ENCODE measurements at places on chromosomes 7 and 10.

DNA sequence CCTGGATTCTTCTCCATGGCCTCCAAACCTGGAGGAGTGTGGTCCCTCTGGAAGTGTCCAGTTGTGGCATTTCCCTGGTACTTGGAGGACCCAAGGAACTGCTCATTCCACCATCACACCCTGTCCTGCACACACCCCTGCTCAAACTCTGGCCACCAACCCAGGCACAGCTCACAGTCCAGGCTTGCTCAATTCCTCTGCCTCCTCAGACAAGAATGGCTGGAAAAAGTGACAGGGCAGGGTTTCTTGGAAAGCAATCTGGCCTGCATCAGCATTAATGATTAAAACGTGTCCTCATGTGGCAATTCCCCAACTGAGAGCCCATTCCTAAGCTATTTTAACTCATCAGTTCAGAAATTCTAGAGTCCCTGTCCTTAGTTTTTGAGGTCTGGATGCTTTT is 17.2 kb upstream of the TPST1 start:
- no peak for DNase-seq

GRCh38 chr10:82618007-82618406 is 743.0 kb downstream of the NRG3 start:
- no peak for DNase-seq

DNA sequence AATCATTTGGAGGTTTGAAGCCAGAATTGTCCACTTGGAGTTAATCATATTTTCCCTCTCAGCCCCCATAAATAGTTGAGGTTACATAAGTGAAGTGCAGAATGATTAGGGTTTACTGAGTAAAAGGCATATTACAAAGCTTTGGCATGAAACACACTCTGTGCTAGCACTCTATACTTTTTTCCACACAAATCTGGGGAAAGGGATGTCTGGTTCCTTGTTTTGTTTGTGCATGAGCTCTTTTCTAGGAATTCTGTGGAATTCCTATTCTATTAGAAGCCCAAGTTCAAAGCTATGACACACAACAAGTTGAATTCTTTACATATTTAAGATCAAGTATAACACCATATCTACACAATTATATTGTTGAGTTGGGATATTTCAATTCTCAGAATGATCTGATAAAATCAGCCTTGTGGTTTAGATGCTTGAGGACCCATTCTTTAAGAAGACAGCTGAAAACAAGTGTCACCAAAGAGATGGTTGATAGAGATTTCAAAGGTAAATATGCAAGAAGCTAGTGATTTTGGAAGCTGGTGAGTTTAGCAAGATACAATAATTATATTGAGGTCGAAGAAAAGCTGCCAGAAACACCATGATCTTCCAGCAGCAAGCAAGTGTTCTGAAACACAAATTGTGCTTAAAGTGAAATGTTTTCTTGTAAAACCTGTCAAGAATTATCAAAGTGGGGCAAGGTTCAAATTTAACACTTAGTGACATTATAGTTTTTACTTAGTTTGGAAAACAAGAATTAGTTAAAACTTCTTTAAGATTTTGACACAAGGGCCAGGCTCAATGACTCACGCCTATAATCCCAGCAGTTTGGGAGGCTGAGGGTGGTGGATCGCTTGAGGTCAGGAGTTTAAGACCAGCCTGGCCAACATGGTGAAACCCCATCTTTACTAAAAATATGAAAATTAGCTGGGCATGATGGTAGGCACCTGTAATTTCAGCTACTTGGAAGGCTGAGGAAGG is 122.6 kb downstream of the INHBA start:
- DNase-seq = no peak

GRCh38 chr10:129942936-129943715 is 20.9 kb downstream of the EBF3 start:
- DNase-seq = no peak

DNA sequence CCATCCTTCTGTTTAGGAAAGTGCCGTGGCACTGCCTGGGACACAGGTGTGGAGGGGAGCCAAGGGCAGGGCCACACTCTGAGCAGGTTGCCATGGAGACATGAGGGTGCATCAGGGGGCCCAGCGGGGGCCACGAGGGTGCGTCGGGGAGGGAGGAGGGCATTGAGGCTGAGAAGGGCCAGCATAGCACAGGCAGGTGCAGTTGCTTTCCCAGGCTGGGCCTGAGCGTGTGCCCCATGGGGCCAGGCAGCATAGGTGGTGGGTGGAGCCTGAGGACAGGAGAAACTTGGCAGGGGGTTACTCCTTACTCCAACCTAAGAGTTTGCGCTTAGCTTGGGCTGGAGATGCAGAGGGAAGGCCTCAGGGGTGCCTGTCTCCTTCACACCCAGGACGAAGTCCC is 15.2 kb downstream of the YKT6 start:
- no peak for DNase-seq

- DNase-seq = no peak
These were observed 431 bp downstream of the ZYX start for GRCh38 chr7:143381427-143382125.

GRCh38 chr7:2947058-2947780 is 96.4 kb downstream of the CARD11 start:
- DNase-seq = no peak

DNA sequence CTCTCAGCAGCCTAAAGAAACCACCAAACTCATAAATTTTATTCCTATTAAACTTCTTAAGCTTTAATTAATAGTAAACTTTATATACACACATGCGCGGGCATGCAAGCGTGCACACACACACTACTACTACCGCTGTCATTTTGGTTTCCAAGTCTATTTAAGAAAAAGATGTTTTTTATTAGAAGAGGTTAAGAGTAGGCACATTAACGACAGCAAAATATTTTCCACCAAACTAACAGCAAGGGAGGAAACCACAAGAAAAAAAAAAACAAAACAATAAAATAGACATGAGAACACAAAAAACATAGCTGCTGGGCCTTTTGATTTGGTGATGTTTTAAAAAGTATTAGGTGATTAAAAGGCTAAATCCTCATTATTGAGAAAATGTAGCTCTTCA is 28.6 kb downstream of the RTKN2 start:
- no peak for DNase-seq

DNA sequence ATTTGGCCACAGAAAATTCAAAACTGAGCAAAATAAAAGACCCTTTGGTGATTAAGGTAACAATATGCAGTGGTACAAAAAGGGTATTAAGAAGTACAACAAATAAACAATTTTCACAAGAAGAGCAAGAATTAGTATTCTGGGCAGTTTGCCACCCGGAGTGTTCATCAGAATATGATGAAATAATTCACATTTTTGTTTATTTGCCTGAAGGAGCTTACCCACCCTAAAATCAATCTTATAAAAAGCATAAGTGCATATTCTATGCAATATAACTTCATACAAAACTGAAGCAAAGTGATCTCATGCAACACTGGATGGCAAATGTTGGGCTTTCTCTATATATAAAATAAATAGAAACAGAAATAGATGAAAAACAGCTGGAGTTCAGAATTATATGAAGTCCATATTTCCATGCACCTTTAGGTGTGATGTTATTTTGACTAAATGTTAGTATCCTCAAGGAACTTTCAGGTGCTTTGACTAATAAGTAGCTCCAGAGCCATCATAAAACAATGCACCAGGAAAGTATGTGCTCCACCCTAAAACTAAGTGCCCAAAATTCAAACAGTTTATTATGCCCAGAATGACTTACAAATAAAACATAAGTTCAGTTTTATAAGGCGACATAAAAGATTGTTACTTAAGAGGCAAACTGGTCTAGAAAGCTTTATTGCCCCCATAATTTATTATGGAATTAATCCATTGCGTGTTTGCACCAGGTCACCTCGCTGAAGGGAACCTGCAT is 474.3 kb downstream of the SEMA3D start:
- no peak for DNase-seq

DNA sequence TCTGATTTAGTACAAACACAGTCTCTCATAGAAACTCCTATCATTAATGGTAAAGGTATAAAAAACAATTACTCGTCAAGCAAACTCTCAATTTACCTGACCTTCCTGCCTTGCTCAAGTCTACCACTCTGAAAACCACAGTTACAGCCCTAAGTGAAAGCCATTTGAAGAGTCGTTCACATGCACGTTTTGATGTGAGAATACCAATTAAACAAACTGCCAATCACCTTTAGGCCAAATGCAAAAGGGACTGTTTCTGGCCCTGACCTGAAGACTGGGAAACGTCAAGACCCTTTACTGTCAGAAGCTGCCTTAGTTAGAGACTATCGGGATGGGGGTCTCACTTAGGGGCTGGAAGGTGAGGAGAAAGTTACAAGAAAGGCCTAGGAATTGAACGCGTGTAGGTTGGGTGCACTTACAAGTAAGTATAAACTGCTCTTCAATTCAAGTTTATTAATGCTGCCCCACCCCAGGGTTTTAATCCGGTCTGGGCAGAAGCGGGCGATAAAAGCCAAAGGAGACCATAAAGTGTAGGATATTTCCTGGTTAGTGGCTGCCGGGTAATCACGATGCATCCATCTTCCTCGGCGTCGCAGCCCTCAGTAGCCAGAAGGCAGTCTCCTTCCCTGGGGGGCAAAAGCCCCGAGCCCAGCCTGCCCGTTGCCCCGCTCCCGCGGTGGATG is 935 bp downstream of the TM9SF3 start:
- peak; percentile 9 for DNase-seq

GRCh38 chr7:137628216-137628615 is 218.6 kb downstream of the DGKI start:
- DNase-seq = no peak

DNA sequence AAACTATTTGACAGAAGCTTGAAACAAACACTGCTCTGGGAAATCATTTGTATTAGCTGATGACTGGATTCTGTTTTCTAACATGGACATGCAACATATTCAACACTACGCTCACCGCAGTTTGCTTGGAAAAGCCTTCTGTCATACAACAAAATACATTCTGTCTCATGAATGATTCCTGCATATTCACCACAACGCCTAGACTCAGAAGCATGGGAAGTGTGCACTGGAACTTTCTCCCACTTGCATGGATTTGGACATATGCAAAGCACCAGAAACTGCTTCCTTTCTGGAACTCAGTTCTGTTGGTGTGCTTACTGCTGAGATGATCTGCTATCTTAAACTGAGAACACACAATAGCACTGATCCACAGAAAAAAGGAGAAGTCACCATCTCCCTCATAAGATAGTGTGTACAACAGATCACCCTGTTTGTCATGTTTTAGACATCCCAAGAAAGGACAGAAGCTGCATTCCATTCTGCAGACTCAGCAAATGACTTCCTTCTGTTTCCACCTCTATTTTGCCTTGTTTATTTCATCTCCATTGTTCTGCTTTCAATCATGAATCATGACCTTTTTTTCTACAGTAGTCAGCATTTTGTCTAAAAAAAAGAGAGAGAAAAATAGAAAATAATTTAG is 115.8 kb downstream of the HTR7 start:
- DNase-seq = no peak

DNA sequence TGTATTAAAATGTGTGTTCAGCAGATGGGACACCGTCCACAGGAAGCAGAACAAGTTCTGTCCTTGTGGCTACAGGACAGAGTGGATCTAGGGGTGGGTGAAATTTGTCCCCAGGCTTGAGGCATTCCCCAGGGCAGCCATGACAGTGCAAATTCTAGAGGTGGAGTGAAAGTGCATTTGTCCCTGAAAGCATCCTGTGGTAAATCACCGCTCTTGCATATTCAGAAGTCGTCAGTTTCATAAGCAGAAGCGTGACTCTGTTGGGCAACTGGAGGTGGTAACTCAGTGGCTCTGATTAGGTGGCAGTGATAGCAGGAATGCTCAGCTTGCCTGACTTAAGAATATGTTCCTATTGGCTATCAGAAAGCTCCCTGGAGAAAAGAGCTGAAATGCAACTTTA is 96.6 kb downstream of the SNX10 start:
- DNase-seq = no peak

GRCh38 chr7:2253525-2254244 is 11.7 kb downstream of the NUDT1 start:
- no peak for DNase-seq

GRCh38 chr10:68106656-68107055 is 2.6 kb upstream of the MYPN start:
- DNase-seq = no peak

GRCh38 chr7:105014693-105015389 is 836 bp downstream of the KMT2E start:
- DNase-seq = no peak

- DNase-seq = no peak
These were observed 101.0 kb upstream of the SP4 start for GRCh38 chr7:21326921-21327320.

- DNase-seq = no peak
These were observed 179.2 kb downstream of the DYNC1I1 start for GRCh38 chr7:95951531-95951930.

GRCh38 chr7:125316466-125316865 is 386.8 kb upstream of the POT1 start:
- DNase-seq = no peak

DNA sequence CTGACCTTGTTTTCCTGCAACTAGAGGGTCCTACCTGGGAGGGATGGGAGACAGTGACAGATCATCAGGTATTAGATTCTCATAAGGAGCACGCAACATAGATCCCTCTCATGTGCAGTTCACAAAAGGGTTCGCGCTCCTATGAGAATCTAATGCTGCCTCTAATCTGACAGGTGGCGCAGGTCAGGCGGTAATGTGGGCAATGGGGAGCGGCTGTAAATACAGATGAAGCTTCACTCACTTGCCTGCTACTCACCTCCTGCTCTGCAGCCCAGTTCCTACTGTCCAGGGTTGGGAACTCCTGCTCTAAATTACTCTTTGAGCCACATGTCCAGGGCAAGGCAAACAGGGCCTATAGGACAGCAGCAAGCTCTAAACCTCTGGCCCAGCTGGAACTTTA is 46.2 kb downstream of the GFRA1 start:
- no peak for DNase-seq

DNA sequence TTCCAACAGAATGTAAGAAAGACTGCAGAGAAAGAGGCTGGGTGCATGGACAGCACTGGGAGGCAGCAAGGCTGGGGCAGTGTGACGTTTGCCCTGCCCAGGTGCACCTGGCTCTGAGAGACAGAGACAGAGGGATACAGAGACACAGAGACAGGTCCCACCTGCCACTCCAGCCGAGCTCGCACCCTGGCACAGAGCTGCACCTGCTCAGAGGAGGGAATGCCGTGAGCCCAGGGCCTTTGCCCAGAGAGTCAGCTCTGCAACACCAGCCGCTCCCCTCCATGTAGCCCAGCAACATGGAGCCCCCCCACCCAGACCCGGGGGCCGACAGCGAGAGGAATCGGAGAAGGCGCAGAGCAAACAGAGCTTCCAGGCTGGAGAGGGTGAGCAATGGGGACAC is 35.3 kb upstream of the PROSER2 start:
- DNase-seq = no peak

GRCh38 chr10:34224639-34225038 is 590.5 kb downstream of the PARD3 start:
- DNase-seq = no peak

- DNase-seq = no peak
These were observed 27.2 kb downstream of the CCM2 start for GRCh38 chr7:45026984-45027773.

- DNase-seq = no peak
These were observed 17.4 kb upstream of the BAIAP2L1 start for GRCh38 chr7:98418271-98418635.

GRCh38 chr10:132555648-132556575 is 18.3 kb downstream of the INPP5A start:
- no peak for DNase-seq

Data from activated T-helper 9 cell treated with anti-CD3 and anti-CD28 coated beads, Interleukin-2, amount 50 U/mL, for 16 hours (primary cell).